ENCODE measurements at places on chromosomes 12 and 14.
A peak's percentile ranks its signal among the peaks of the same experiment; 100 is the strongest.

DNA sequence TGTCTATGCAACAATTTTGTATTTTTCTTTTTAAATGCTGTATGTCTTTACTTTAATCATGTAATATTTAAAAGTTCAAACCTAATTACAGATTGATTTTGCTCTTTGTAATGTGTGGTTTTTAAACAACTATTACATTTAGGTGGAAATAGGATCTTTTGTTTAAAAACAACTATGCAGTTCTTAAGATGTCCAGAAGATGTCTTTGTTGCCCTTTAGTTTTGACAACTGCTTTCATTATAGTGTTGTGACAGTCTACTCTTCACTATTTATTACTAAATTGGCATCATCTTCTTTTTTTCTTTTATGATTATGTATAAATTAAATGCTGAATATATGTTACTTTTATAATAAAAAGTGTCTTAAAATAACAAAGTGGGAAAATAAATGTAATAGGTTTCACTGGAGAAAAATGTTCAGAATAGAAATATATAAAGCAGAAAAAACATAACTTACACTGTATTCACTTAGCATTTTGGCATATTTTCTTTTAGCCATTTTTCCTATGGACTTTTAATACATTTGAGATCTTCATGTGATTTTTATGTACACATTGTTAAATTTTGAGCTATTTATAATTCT, 27.1 kb upstream of the PCNX4 start:
- peak; percentile 9 for DNase-seq

GRCh38 chr12:110137786-110138185, 13.6 kb downstream of the IFT81 start:
- no peak for DNase-seq

- no peak for DNase-seq
Observed at GRCh38 chr12:3045989-3046388, 31.2 kb upstream of the TSPAN9 start.

DNA sequence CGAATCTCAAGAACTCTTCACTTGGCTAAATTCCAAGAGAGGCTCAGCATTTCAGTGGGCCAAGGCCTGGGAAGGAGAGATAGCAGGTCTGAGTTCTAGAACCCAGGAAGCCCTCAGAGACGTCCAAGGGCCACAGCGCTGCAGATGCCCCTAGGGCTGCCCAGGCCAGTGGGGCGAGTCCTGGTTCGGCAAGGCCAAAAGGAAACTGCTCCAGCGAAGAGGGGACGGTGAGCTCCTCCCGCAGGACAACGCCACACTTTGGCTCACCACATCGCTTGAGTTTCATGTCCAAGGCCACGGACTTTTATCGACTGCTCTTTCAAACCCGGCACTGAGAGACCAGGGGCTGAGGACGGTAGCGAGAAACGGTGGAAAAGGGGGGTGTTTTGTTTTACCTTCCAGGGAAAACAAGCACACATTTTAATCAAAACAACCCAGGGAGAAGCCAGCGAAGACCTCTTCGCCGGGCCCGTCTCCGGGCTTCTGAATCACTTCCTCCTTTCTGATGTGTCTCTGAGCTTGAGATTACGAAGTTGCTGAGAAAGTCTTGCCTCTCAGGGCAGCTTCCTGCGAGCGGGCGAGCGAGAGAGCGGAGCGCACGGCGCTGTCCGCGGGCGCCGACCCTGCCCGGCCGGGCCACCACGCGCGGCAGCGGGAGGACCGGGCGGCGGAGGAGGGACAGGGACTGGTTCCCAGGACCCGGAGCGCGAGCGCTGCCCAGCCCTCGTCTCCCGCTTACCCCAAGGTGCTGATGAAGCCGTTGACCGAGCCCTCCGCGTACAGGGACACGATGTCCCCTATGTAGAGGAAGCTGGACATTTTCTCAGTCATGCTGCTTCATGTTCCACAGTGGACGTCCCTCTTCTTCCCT, 808 bp downstream of the ITPR2 start:
- DNase-seq: no peak

GRCh38 chr12:63151623-63152320, 771 bp upstream of the AVPR1A start:
- no peak for DNase-seq

DNA sequence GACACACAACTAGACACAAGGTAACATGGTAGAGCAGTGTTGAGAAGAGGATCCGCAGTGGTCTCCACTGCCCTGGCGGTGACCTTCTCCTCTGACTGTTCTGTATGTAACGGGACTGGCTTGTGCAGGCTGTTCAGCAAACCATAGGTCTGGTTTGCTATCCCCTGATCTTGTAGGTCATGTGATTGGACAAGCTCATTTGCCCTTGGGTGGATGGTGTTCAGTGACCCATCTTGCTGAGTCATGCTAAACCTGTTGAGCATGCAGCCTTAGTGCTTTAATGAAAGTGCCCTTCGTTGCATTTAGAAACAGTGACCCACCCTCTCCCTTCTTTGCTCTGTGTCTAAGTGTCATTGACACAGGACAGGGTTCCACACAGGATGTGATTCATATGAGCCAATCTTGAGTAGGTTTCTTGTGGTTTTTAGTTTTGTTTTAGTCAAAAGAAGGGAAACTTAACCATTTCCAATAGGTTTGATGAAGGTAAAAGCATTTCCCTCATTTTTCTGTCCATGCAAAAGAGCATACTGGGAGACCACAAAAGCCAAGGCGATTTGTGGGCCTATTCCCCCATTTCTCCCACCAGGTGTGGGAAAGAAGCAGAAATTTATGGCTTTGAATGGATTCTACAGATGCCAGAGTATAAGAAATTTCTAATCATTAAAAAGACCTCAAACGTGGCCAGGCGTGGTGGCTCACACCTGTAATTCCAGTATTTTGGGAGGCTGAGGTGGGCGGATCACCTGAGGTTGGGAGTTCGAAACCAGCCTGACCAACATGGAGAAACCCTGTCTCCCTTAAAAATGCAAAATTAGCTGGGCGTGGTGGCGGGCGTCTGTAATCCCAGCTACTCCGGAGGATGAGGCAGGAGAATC, 32.6 kb upstream of the HIF1A start:
- DNase-seq: no peak

DNA sequence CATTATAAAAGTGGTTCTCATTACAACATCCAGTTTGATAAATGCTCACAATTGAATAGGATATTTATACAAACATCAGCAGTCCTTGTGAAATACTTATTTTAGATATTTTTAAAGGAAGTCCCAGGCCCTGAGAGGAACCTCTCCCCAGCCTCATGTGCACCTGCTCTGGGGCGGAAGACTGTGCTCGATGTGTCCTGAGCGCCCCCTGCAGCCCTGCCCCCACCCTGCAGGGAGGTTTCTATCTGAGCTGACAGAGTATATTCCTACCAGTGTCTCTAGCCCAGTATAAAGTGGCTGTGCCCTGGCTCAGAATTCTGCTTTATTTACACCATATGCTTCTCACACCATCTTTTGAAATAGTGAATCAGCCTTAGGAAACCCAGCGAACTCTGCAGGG, 1349.1 kb downstream of the TMEM121 start:
- no peak for DNase-seq

- no peak for DNase-seq
Observed at GRCh38 chr12:6279256-6279628, 31.2 kb upstream of the PLEKHG6 start.

DNA sequence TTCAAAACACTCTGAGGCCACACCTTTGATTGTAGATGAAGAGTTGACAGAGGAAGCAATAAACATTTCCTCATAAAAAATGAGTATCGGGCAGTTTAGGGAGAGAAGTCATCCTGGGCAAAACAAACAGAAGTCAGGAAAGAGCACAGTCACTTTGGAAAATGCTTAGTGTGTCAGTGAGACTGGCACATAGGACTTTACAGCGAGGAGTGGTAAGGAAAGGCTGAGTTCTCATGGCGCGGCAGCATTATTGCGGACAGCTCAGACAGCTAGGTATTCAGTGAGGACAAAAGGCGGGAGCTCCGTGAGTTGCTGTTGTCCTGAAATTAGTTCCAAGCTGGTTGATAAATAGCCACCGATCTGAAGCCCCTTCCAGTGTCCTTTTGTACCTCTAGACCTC, 229.9 kb downstream of the SNAPC1 start:
- no peak for DNase-seq

DNA sequence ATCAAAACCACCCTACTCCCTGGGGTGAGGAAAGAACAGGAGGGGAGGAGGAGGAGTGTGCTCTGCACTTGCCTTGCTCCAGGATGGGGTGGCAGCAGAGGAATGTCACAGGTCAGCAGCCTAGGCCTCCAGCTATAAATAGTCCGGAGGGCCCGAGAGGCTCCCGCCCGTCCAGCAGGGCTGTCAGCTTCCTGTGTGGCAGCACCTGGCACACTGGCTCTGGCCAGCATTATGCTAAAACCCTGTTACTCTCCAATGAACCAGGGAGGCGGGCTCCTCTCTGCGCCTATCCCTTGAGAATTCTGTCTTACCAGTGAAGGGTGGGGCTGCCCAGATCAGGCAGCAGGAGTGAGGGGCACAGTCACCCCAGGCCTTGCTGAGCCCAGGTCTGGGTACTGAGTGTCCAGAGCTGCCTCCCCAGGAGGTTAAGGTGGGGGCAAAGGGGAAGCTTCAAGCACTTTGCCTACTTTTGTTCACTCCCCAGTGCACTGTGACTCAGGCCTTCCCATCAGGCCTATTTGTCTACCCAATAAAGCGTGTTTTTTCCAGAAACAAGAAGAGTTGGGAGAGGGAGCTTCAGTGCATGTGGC, 1.2 kb upstream of the COX14 start:
- no peak for DNase-seq

DNA sequence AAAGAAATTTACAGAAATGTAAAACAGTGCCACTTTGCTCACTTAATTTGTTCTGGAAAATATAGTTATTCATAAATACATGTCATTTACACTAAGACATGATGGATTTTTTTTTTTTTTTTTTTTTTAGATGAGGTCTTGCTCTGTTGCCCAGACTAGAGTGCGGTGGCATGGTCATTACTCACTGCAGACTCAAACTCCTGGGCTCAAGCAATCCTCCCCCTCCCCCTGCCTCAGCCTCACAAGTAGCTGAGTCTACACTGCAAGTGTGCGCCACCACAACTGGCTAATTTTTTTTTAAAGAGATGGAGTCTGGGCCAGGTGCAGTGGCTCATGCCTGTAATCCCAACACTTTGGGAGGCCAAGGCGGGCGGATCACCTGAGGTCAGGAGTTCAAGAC, 101.2 kb downstream of the PPP2R5C start:
- DNase-seq: no peak

DNA sequence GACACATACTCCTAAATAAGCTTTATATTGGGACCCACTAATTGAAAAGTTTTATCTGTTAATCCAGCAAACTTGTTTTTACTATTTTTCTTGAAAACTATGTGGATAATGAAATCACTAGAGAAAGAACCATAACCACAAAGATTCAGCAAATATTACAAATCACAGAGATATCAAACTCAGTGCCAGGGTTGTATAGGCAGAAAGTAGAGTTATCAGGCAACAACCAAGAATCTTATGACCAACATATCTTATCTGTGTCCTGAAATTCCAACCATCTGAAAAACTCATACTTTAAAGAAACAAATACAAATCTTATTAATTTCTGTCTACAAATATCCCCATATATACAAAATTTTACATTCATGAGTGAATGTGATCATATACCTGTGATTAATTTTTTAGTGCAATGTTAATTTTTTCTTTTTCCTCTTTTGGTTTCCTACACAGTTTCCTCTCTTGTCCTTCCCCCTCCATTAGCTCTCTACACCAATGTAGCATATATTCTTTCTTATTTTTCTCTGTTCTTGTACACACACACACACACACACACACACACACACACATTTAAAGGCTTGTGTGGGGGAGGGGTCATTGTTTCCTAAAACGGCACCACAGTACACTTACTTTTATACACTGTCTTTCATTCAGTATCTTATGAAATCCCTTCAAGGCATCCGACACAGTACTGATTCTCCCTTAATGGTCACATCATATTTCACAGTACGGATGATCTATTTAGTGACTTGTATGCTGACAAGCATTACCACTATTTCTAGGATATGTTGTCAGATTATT, 18.6 kb downstream of the AMN1 start:
- no peak for DNase-seq

DNA sequence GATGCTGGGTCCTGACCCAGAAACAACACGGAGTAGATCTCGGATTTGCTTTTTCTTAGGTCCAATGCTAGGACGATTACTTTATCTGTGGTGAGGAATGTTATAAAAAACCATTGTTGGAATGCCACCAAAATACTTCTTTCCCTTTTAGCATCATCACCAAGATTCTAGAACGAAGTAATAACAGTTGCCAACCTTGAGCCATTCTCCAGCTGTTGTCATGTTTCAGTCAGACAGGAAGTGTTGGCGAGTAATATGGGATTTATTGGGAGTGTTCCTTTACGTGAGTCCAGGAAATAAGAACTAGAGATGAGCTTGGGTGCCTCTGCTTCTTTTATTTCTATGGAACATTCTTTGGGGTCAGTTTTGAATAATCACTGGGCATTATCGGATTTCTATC, 892.9 kb downstream of the DIO2 start:
- DNase-seq: no peak

DNA sequence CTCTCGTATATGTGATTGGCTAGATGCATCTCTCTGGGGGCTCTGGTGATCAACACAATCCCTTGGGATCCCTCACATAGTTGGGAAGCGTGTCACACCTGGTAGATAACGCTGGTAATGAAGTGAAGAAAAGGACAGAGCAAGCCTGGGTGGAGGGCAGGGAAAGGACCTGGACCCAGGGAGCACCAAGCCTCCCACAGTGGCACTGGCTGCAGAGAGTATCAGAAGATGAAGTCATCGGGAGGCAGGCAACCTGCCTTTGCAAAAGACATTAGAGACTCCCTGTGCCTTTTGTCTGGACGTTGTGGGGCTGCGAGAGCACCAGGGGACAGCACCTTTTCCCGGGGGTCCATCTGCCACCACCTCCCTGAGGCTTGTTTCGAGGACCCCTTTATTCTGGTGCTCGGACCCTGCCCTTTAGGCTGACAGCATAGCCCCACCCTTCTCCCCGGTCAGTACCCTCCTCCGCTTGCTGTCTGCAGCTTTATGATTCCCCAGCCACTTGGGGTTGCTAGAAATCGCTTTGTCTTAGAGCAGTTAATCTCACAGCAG, 116.4 kb downstream of the EML1 start:
- no peak for DNase-seq

DNA sequence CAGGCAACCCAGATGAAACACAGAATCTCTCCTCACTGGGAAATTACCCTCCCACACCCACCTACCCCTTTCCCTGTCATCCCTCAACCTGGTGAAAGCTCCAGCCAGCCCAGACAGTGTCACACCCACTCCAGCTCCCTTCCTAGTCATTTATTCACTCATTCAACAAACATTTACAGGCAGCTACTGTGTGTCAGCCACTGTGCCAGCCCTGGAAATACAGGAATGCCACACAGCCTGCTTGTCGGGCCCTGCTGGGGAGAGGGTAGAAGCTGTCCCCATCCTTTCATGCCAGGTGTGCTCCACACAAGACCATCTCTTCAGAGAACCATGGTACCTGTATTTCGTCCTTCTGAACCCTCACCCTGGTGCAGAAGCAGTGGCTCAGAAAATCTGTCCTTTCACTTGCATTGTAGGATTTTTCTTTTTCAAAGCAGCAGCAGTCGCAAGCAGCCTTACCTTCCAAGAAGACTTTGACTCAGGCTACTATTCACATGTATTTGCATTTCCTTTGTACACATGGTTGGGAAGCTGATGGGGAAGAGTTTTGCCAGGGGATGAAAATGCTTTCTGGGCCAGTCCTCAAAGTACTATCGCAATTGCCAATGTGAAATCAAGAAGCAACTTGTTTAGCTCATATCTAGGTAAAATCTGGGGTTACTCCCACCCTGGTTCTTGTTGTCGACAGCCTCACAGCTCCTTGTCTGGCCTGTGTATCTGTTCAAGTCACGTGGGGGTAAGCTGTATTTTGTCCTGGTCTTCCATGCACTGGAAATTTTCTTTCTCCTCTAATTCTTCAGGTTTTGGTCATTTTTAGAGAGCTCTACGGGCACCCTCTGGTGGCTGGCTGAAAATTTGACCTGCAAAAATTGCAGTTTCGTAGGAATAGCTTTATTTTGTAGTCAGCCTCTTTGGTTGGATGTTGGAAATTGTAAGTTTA, 147.4 kb upstream of the EGLN3 start:
- no peak for DNase-seq
